ENCODE measurements at places on chromosomes 12 and 14.

GRCh38 chr14:99381688-99382060 is 99.0 kb downstream of the SETD3 start:
- no peak for DNase-seq

GRCh38 chr12:31316891-31317290 is 9.1 kb downstream of the SINHCAF start:
- no peak for DNase-seq

GRCh38 chr14:53596853-53597525 is 359.6 kb downstream of the BMP4 start:
- DNase-seq = no peak

DNA sequence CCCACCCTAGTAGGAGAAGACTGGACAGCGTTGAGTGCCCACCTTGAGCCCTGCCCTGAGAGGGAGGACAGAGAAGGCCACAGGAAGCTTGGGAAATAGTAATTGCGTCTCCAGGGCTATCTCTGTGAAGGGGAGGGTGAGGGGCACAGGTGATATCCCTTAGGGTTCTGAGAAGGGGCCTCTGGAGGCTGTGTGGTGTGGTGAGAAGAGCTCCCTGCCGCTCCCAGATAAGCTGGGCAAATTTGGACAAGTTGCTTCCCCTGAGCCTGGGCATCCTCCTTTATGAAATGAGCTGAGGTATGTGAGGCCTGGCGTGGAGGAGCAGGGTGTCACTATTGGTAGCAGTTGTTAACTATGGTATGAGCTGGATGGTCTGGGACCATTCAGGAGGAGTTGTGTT is 23.5 kb upstream of the LRP1-AS start:
- no peak for DNase-seq

DNA sequence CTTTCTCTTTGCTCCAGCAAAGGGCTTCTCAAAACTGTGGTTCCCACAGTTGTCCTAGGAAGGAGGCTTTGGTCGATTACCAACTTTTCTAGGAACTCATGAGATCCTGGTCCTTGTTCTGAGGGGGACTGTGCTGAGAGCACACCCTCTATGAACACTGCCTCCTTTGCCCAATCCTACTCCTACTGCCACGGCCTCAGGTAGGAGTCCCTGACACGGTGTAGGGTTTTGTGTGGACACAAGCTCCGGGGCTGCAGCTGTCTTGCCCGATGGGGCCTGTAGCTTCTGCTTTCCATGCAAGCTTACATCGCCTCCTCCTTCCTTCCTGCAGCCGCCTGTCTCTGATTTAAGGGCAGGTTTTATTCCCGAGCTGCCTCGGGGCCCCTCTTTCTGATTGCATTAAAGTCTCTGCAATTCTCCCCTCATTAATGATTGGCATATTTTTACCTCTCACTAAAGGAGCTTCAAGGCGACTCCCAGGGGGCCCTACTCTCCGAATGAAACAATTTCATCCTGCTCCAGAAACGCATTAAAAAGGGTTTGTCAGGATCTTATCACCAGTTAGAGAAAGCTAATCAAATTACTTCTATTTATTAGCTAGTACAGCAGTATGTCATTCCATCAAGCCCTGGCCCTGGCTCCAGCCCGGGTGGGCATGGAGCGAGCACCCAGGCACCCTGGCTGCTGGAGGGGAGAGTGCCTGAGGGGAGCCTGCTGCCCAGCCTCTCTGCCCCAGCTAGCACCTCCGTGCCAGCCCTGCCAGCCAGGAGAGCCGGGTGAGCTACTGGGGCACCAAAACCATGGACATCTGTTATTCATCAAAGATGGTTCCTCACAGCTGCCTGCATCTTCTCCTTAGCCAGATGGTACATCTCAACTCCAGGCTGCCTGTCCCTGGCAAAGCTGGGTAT is 38.0 kb upstream of the ESRRB start:
- DNase-seq = no peak

DNA sequence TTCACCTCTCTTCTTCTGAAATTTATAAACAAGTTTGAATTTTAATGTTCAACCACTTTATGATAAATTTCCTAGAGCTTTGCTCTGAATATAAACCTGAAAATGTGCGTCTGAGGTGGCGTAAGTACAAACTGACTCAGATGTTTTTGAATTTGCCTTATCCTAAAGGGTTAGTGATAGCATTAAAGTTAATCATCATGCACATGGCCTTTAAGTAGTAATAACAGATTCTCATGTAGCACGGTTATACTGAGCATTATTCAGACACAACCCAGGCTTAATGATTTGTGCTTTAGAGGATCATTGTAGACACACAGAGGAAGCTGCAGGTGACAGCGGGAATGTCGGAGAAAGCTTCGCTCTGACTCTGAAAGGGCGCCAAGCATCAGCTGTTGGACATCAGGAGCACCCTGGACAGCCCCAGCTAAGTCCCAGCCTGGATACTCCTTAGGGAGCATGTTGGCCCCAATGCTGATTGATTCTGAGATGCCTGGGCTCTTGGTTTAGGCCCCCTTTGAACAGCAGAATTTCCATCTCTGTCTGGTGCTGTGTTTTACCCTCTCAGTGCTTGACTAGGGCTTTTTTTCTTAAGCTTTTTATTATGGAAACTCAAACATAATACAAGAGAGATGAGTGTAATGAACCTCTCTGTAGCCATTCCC is 91.1 kb downstream of the PLXNC1 start:
- no peak for DNase-seq

DNA sequence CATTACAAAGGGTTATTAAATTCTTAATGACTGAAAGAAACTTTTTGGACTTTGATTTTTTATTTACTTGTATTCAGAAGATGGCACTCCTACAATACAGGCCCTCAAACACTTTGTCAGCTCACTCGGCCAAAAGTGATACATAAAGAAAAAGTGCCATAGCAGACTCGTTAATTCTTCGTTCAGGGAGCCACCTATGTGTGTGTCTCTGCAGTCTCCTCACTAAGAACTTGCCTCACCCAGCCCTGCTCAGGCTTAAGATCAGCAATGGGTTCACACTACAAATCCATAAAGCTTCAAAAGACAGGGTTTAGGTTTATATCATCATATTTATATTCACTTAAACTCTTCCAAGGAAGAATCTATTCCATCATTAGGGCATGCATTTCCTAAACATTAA is 11.5 kb downstream of the DCP1B start:
- no peak for DNase-seq

DNA sequence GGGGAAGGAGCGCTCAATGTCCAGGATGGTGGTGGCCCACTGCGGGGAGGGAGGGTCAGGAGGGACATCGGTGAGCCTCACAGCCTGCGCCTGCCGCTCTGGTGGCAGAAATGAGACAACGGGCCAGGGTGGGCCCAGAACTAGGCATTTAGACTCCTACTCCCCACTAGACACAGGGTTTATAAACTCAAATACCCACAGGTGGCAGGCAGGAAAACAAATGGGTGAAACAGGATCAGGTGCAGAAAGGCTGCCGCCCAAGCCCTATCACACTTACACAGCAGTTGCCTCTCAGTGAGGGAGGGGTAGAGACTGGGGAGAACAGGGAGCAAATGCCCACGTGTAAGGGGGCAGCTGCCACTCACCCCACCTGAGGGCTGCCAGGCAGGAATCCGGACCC is 46.4 kb downstream of the TRPV4 start:
- DNase-seq = no peak

GRCh38 chr12:31021181-31021580 is 52.5 kb upstream of the DDX11 start:
- DNase-seq = no peak

- no peak for DNase-seq
These were observed 120.0 kb downstream of the DNAI7 start for GRCh38 chr12:25074954-25075353.

DNA sequence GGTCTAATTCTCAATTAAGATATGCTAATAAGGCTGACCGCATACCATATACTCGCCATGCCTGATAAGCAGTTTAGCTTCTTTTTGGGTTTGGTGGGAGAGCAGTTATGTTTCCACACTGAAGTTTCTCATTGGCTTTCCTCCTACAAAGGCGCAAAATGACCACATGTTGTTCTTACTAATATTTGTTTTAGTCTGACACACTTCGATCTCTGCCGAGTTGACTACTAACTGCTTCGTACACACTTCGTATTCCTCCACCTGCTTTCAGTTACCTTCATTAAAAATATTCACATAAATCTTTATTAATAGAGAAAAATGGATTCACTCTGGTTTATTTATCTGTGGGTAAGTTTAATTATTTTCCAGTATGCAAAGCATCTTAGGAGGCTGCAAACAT is 41.7 kb downstream of the EMP1 start:
- DNase-seq = no peak
